ENCODE measurements at places on chromosomes 7 and 10.

DNA sequence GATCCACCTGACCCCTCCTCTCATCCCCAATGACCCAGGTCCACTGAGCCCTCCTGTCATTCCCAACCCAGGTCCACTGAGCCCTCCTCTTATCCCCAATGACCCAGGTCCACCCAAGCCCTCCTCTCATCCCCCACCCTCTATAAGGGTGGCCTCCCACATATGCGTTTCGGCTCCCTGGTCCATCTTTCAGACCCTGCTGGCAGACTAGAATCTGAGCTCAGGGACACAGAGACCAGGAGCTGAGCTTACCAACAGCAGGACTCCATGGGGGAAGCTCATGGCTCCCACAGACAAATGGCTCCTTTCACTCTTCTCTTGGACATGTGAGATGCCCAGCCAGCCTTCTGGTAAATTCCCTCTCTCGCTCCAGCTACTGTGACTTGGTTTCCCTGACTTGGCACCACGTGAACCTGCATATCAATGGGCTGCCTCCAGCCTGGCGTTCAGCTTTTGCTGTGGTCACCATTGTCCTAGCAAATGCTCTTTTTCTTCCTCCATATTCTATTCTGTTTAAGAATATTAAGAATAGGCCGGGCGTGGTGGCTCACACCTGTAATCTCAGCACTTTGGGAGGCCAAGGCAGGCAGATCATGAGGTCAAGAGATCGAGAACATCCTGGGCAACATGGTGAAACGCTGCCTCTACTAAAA is 24.8 kb upstream of the INPP5A start:
- no peak for DNase-seq

GRCh38 chr10:115660391-115660790 is 567.2 kb downstream of the ATRNL1 start:
- DNase-seq: no peak

GRCh38 chr7:17558558-17559332 is 260.3 kb downstream of the AHR start:
- DNase-seq: no peak

GRCh38 chr10:109430043-109430760 is 493.1 kb downstream of the XPNPEP1 start:
- no peak for DNase-seq

- DNase-seq: no peak
Observed at GRCh38 chr7:75040512-75040911, 33.1 kb downstream of the RCC1L start.

DNA sequence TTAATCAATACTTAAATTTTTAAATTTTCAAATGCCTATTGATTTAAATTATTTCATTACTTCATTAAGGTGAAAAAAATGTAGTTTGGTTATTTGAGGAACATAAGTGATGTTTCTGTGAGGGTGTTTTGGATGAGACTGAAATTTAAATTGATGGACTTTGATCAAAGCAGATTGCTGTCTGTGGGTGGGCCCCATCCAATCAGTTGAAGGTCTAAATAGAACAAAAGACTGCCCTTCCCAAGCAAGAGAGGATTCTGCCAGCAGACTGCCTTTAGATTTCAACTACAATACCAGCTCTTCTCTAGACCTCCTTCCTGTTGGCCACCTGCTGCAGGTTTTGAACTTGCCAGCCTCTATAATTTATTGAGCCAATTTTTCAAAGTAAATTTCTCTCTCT is 14.5 kb upstream of the GPR37 start:
- no peak for DNase-seq

GRCh38 chr10:49175587-49176309 is 12.4 kb downstream of the TMEM273 start:
- DNase-seq: no peak

DNA sequence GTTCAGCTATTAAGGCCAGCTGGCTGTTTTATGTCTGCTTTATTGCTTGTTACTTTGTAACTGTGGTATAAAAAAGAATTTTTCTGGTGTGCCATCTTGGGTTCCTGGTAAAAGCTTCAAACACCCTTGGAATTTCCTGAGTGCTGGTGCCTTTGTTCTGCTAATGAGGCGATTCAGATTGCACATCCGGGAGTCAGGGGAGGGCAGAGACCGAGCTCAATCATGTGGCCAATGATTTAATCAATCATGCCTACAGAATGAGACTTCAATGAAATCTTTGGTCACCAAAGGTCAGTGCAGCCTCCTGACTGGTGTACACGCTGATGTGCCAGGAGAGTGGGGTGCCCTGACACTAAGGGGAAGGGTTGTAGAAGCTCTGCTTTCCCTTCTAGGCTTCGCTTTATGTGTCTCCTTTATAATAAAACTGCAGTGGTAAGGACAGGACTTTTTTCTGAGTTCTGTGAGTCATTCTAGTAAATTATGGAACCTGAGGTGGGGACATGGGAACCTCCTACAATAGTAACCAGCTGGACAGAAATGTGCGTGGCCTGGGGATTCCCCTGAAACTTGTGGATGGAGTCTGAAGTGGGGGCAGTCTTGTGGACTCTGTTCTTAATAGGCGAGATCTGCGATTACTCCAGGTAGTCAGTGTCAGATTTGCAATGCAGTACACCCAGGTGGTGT is 69.4 kb upstream of the OGDHL start:
- no peak for DNase-seq

- DNase-seq: no peak
Observed at GRCh38 chr10:117412469-117413010, 37.3 kb upstream of the PDZD8 start.

- no peak for DNase-seq
Observed at GRCh38 chr7:110621289-110621688, 469.6 kb upstream of the LRRN3 start.

- no peak for DNase-seq
Observed at GRCh38 chr10:28540145-28540544, 7.2 kb downstream of the WAC start.

GRCh38 chr7:18555968-18556367 is 60.4 kb downstream of the HDAC9 start:
- DNase-seq: no peak

DNA sequence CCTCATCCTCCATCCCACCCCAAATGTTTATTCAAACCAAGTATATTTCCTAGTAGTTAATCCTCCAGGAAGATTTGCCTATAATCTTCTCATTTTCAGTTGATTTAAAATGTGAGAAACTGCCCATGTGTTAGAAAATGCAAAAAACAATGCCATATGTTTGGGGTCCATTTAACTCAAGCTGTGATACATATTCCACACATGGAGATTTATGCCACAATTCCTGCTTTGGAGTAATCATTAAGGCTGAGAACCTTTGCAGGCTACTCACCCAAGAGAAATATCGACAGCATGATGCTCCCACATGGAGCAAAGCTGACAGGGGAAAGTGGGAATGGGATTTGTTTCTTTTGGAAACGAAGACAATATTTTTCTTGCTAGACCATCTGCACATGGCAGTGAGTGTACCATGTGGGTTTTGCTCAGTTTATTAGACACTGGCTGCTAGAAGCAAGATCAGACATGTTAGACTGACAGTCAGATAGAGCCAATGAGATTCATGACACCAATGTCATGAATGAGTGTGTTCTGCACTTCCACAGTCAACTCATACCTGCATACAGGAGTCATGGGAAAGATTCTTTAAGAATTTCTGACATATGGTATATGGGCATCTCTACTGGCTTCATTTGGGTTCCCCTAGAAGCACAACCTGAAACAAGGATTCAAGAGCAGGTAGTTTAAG is 3.4 kb upstream of the GRM8 start:
- no peak for DNase-seq

DNA sequence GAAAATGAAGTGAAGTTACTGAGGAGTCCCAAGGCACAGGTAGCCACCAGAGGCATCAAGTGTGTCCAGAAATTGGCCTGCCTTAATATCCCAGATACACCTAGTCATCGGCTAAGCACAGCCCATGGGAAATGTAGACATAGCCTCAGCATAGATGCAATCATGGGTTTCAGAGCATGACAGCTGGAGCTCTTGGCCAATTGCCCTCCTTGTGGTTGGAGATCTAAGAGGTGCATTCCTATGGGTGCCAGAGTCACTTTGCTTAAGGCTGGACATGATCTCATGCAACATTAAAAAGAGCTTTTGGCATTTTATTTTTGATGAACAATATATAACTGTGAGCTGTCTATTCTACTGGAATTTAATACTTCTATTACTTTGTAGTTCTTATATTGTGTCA is 758.0 kb upstream of the LRRTM3 start:
- no peak for DNase-seq

GRCh38 chr10:133258818-133259601 is 17.7 kb downstream of the ADAM8 start:
- peak; percentile 50 for DNase-seq

DNA sequence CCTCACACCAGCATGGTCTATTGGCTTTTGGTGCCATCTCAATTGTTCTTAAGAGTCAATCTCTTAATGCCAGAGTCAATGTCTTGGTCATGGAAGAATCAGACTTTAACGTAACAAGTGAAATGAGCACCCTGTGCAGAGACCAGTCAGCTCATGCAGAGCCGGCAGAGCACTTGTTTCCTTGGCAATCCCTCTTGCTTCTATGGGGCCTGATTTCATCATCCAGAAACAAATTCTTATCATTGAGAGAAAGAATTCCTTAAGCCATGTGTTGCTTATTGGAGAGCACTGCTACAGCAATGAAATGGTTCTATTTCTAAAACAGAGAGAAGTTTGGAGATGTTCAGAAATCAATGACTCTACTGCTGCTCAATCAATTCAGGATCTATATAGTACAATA is 212.8 kb downstream of the IPMK start:
- no peak for DNase-seq

GRCh38 chr10:79321951-79322350 is 25.3 kb upstream of the PPIF start:
- no peak for DNase-seq

GRCh38 chr7:79497728-79498127 is 44.3 kb upstream of the MAGI2 start:
- no peak for DNase-seq

- no peak for DNase-seq
Observed at GRCh38 chr10:35640474-35640873, 1.6 kb downstream of the FZD8 start.

DNA sequence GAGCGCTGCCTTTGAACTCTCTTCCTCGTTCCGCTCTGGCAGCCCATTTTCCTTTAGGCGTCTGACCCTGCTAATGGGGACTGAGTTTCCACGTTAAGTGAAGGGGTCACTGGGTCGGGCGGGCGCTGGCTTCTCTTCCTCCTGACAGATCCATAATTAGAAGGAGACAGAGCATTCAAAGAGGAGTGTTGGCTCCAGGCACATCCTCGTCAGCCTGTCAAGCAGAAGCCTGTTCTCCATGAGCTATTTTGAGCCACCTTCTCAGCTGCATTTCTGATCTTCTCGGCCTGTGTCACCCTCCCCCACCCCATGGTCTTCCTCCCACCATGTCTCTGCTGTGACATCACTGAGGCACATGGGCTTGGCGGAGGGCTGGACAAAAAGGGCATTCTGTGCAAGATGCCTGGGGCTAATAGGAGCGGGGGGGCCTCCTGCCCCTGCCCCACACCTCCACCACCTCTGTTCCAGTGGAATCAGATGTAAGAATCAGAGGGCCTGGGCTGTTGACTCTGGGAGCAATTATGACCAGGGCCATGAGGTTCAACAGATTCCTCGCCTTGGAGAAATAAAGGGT is 248.1 kb downstream of the PLXNA4 start:
- DNase-seq: no peak

GRCh38 chr10:25766687-25767221 is 167.3 kb upstream of the MYO3A start:
- DNase-seq: no peak

- no peak for DNase-seq
Observed at GRCh38 chr7:117065571-117066150, 112.4 kb downstream of the ST7 start.

DNA sequence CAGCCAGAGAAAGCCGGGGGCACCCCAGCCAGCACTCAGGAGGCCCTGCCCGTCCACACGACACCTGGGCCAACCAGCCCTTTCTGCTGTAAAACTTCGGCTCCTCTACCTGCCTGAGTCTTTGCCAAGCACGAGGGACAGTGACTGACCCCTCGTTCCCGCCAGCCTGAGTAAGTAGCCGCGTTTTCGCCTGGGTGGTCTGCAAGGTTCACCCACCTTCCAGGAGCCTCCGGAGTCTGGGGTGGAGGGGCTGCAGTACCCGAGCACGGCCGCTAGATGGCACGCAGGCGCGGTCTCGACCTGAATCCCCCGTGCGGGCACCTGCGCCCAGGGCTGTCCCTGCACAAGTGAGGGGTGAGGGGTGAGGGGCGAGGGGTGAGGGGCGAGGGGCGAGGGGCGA is 192.7 kb downstream of the PTPRN2 start:
- peak; percentile 28 for DNase-seq

DNA sequence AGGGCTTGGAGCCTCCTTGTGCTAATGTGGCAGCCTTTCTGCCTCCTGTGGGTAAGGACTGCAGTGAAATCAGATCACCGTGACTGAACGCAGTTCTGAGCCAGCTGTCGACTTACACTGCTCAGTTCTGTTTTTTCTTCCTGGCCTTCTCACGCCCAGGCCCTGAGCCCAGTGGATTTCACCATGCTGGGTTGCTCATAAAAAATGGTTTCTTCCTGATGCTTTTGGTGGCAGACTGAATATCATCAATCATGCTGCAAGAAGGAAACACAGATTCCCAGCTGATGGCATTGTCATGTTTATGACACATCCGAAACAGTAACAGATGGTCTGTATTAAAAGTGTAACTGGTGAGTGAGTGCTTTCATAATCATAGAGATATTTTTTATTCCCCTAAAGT is 389.6 kb downstream of the GALNT17 start:
- no peak for DNase-seq

GRCh38 chr10:62885684-62886461 is 69.7 kb upstream of the EGR2 start:
- DNase-seq: no peak

- no peak for DNase-seq
Observed at GRCh38 chr7:24825931-24826661, 68.8 kb upstream of the GSDME start.

GRCh38 chr7:1267016-1267900 is 34.6 kb downstream of the UNCX start:
- DNase-seq: no peak

DNA sequence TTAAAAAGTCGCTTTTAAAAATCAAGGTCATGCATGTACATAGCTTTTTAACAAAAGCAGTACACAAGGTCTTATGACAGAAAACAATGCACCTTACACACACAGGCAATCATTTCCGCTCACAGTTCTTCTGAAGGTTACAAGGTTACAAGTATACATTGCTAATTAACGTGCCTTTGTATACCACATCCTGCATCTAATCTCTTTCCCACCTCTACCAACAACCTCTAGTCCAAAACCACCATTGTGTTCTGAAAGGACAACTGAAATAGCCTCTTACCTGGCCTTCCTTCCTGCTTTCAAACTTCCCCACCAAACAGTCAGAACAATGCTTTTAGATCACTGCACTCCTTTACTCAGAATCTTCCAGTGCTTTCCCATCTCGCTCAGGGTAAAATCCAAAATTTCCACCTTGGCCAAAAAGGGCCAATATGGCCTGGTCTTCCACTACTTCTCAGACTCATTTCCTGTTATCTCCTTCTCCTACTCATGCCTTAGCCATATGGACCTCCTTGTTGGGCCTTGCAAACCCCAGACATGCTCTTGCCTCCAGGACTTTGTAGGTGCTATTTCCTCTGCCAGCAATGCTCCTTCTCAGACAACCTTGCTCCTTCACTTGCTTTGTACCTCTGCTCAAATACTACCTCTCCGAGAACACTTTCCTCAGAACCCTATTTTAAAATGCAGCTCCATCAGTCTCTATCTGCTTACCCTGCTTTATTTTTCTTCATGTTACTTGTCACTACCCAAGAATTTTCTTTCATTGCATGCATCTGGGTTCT is 205.4 kb downstream of the DNAJC1 start:
- DNase-seq: no peak
